IPS-NIHi11 (cell line): ENCODE measurements at places on chromosomes 12 and 14.

GRCh38 chr12:20342111-20342510 is 26.2 kb upstream of the PDE3A start:
- no peak for DNase-seq

- no peak for DNase-seq
Observed at GRCh38 chr12:98763656-98764055, 118.6 kb downstream of the APAF1 start.

GRCh38 chr12:48767521-48767920 is 21.4 kb downstream of the ADCY6 start:
- DNase-seq, result no peak

GRCh38 chr14:57930241-57930975 is 64.5 kb upstream of the SLC35F4 start:
- no peak for DNase-seq

DNA sequence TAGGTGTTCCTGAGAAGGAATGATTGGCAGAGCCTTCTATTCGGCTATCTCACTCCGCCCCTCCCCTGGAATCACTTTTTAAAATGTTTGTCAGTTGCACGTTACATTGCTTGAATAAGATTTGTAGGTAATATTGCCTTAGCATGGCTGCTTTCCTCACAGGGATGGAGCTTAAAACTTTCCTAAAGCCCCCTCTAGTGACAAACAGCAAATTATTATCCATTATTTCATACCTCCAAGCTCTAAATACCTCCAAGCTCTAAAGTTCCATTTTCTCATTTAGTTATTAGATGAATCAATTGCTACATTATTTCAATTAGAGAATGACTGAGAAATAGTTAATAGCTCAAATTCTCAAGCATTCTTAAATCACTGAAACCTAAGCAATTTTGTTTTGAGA is 5.1 kb upstream of the SPATA7 start:
- no peak for DNase-seq

DNA sequence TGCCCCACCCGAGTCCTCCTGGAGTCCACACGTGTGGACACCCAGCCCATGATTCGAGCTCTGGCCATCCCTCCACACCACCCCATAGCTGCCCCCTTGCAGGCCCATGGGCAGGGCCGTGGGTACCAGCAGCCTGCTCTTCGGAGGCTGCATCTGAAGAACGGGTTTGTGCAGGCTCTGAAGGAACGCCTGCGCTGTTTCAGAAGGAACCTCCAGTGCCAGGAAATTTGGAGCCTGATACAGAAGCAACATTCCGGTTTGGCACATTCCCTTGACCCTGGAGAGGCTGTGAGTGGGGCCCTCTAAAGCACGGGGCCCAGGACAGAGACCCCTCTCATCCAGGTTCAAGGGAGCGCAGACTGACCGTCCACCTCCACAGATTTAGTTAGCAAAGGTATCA is 57.0 kb downstream of the ZNF664 start:
- no peak for DNase-seq

GRCh38 chr12:13023811-13024530 is 20.2 kb upstream of the FAM234B start:
- peak; percentile 46 for DNase-seq

DNA sequence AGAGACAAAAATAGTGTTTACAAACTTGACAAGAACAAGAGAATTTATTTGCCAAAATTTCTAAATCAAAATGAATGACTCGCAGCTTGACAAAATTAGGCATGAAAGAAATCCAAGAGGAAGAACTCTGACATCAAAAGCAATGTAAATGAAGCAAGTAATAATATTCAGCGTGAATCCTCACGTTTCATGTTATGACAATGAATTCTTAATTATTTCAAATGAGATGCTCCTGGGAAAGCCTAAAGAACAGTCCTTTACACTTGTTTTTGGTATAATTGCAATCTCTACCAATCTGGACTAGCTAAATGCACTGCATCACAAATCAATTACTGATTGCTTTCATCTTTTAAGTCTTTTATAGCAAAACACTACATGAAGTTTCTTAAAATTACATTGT is 29.1 kb downstream of the PIK3C2G start:
- DNase-seq, result no peak

- DNase-seq, result no peak
Observed at GRCh38 chr14:22846811-22847307, 10.5 kb downstream of the MMP14 start.

- no peak for DNase-seq
Observed at GRCh38 chr14:65462411-65462810, 49.9 kb downstream of the FUT8 start.

GRCh38 chr14:36222952-36223468 is 46.5 kb upstream of the PTCSC3 start:
- DNase-seq, result no peak

DNA sequence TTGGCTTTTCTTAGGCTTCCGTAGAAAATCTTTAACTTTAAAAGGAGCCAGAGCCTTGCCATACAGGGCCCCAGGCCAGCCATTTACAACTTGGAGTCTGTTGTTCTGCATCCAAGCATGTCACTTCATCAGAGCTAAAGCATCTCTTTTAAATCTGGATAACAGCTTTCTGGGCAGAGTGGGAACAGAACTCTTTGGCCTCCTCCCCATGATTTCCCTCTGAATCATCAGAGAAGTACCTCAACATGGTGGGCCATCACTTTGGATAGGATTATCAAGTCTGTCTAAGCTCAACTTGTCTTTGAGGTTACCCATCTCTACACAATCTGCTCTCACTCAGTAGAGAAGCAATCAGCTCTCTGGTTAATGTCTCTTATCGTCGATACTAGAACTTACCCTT is 170.9 kb downstream of the SLC6A15 start:
- DNase-seq, result no peak

DNA sequence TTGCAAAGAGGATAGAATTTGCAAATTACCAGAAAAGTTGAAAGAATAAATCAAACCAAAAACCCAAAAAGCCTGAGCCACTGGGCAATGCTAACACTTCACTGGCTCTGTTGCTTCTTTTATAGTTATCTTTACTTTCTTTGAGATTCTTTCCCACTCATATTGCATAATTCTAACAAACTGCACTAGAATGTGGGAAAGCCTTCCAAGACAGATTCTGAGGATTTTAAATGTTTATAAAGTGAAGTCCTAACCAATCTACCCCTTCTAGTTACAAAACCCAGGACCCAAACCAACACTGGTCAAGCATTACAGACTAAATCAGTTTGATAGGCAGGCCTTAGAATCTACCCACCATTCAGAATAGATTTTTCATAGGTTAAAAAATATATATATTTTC is 150.9 kb downstream of the MED13L start:
- no peak for DNase-seq

DNA sequence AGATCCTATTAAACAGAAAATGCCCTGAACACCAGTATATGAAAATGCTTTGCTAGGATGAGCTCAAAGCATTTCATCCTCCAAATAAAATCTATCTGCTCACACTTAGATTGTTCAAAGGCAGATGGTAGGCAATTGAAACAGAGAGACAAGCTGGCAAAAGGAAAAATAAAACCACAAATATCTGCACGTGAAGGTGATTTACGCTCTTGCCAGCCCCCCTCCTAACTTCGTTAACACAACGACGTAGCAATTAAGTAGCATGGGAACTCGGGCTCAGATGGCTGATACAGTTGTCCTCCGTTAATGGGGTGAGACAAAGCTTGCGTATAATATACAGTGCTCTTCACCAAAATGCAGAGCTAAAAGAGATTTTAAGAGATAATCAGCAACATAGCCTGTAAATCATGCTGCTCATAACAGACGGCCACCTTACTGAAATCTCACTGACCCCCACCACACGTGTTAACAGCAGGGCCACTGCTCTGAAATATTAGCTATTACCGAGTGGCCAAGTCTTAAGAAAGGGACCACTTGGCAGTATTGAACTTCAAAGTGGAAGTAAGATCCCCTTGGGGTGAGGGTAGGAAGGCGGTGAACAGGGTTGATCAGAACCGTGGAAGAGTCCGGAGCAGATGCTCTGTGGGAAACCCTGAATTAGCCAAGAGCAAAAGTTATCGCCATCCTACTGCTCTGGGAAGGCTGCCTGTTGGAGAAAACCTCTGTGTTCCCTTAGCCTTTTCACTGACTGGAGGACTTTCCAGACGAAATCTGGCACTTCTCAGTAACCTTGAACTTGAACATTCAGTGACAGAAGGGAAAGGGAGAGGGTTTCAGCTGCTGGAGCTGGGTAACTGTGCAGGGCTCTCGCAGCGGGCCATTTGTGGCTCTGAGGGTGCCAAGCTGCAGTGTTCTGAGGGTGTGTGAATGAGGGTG is 23.1 kb downstream of the ETV6 start:
- no peak for DNase-seq

GRCh38 chr14:92224358-92224954 is 98.5 kb upstream of the SLC24A4 start:
- no peak for DNase-seq

DNA sequence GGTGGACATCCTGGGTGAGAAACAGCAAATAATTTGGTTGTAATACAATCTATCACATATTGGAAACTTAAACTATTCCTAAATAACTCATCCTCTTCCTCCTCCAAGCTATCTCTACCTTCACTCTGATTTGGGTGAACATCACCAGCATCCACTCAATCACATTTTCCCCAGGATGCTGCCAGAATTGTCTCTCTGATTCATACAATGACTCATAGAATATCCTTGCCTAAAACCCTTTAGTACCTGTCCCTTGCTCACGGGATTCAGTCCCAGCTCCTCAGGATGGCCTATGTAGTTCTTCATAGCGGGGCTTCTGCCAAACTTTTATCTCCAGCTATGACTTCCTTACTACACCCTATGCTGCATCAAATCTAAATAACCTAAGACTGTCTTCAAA is 146.8 kb downstream of the EMP1 start:
- DNase-seq, result no peak

DNA sequence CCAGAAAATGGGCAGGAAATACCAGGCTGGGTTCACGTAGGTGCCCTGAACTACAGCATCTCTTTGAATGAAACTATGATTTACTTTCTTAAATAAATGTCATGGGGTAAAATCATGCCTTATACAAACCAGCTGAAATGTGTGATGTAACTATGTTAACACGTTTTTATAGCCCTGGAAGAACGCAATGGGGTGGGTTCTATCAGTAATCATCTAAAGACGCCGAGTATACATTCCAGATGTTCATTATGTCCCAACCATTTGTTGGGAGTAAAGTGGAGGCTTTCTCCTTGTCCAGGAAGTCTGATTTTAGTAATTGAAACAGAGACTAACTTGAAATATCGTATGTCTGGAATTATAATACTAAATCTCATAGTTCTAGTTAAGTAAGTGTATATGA is 16.2 kb upstream of the IGF1 start:
- DNase-seq, result no peak

GRCh38 chr12:96466939-96467751 is 22.2 kb upstream of the CFAP54 start:
- no peak for DNase-seq

DNA sequence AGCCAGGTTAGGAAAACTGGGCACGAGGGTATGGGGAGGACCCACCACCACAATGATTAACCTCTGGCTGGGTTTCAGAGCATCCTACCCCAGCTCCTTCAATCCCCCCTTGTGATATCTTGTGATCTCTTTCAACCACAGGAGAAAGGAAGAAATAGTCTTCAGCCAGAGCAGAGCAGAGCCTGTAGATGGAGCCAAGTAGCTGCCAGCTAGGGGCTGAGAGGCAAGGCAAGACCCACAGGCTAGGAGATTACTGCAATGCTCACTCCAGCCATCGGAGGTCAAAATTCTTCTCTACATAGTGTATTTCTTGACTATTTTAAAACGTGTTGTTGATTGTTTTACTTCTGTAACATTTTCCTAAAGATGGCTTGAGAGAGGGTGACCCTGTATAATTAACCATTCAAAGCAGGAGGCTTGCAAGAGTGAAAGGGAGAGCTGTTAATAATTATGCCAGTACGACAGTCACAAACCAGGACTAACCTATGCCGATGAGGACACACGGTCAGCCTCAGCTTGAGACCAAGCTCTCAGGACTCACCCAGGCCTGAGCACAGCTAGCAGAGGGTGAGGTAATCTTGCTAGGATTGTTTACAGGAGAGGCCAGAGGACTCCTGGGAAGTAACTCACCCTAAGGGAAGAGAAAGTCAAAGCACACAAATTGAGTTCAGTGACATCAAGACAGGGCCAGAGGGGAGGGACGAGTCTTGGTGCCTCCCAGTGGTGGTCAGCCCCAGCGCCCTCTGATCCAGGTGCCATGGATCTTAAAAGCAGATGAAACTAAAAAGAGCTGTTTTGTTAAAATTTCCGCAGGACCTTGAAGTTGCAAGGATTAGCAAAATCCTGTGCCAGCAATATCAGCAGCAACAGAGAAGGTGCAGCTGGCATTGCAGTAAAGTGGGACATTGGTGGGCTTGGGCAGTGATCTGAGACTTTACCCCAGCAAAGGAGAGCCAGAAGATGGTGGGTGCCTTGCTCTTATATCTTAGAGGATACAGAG is 29.8 kb upstream of the CDKN3 start:
- peak; percentile 48 for DNase-seq

DNA sequence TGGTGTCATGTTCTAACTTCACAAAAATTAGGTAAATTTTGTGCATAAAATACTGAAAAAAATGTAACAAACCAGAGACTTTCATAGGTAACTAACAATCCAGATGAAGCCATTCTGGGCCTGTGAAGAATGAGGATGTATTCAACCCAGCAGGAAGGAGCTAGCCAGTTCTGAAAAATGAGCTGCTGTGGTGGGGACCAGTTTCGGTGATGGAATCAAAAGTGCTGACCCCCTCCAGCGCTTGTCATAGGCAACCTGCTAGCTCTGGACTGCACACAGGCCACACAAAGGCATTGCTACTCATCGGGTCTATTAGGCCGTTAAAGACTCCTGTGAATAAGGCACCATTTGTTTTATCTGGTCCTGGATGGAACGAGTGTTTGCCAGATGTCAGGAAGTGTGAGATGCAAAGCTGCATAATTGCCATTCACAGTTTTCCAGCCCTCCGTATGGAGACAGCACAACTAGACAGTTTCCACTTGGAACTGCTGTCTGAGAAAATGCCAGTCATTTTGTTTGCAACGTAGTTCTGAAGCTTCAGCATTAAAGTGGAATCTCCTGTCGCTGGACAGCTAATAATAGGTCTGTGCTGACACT is 3.3 kb upstream of the RIMBP2 start:
- no peak for DNase-seq

GRCh38 chr12:75982169-75982564 is 49.4 kb downstream of the PHLDA1 start:
- DNase-seq, result no peak

GRCh38 chr14:51479584-51480325 is 172.0 kb upstream of the FRMD6 start:
- no peak for DNase-seq

GRCh38 chr14:90397425-90398314 is 841 bp downstream of the CALM1 start:
- DNase-seq, result peak; percentile 64

DNA sequence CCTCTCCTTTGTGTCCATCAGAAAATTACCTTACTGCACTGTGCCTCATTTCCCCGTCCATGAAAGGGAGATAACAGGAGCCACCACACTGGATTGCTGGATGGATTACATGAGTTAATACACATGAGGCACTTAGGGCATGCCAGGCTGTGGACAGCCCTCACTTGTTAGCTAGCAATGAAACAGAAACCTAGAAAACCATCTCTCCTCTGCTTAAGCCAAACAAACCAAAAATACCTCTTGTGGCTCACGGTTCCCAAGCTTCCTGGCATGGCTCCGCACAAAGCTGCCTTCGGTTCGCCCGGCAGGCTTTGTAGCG is 660 bp upstream of the HCFC2 start:
- DNase-seq, result no peak
